ENCODE measurements at places on chromosomes 13 and 19. TPM values are rescaled to one million over a fixed set of nuclear protein-coding genes. Genes with fewer than 3 reads are reported as not detected.

DNA sequence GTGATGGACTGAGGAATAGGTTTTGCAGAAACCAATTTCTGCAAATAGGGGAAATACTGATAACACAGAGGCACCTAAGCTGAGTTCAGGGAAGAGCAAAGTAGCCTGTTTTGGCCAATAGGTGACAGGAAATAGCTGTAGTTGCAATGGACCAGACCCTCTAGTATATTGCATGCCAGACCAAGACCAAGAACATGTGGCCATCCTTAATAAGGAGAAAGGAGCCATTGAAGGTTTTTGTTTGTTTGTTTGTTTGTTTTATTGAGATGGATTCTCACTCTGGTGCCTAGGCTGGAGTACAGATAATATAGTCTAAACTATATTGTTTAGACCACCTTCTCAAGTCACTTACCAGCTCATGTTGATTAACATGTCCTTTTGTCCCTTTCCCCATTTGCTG lies 101.5 kb downstream of the ZNF557 start:
- no peak for DNase-seq

GRCh38 chr13:30545320-30545719 lies 72.4 kb upstream of the USPL1 start:
- DNase-seq, result no peak

GRCh38 chr13:42048684-42049453 lies 421 bp downstream of the DGKH start:
- no peak for DNase-seq

DNA sequence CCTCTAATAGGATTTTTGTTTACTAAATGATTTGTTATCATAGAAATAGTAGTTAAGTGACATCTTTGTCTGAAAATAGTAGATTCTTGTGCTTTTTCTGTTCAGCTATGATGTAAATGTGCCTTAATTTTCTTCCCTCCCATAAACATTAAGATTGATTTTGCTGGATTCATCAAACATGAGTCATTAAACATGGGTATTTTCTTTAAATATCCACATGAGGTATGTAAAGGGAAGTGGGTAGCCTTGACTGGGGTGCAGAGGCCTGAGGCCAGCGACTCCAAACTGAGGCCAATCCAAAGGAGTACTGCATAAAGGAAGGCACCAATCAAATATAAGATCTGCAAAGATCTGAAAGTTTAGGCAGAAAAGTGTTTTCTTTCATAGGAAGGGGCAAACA lies 3.7 kb downstream of the ZNF136 start:
- no peak for DNase-seq

GRCh38 chr13:39509616-39510315 lies 93.2 kb downstream of the LHFPL6 start:
- DNase-seq, result no peak

IL12RB1 gene
- total RNA-seq, result 0.36 TPM

CRLF1 gene
- 3.5 TPM for total RNA-seq
